Fibroblast of skin of abdomen (primary cell): ENCODE measurements at places on chromosomes 7 and 10.

DNA sequence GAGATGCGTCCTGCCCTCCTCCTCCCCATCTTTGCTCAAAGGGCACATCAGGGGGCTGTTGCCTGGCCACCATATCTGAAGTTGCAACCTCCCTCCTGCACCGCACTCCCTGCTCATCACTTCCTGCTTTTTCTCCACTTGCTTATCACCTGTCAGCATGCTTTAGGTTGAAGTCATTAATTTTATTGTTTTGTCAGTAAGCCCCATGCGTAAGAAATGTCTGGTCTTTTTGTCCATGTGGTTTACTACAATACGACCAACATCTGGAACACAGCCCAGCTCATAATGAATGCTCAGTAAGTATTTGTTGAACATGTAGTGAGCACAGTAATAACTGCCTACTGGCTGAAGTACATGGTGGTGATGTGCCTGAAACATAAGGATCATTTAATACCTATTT is 71.6 kb upstream of the GJD4 start:
- DNase-seq = peak; percentile 52

DNA sequence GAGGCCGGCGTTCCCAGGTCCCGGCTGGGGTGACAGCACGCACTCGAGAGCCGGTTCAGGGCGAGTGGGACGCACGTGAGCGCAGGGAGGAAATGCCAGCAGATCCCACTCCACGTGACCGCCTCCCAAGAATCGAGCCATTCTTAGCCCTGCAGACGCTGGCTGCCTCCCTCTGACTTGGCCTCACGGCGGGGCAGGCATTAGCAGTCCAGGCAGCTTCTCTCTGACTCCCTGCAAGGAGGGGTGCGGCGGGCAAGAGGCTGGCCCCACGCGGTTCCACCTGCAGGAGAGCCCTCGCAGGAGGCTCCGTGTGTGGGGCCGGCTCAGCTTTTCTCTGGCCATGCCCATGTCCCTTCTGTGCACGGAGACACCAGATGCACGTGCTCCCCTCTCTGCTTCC is 10.1 kb downstream of the GPR146 start:
- DNase-seq = no peak

DNA sequence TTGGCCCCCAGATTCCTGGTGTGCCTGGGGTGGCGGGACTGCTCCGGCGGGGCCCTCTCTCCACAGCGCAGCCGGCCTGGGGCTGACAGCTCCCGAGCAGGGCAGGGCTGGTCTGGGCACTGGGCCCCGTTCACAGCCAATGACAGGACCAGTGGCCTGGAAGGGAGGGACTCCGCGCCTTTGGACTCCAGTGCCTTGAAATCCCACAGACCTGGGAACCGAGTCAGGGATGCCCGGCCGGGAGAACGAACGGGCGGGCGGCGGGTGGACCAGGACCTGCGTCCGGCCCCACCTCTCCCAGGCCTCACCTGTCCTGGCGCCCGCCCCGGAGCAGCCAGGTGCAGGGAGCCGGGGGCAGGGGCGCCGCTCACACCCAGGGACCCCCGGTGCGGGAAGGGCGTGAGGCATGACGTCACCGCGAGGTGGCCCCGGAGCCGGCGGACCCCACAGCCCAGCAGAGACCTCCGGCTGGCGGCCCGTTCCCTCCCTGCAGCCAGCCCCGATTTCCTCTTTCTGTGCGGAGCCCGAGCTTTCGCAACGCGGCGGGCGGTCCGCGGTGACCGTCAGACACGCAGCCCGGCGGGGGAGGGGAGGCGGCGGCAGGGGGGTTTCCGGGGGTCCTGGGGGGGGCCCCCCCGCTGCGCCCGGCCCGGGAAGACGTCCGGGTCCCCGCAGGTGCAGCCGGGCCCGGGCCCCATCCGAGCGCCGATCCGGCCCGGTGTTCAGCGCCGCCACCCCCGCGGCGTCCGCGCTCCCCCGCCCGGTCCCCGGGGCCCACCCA is 743 bp downstream of the ADAP1 start:
- no peak for DNase-seq

- DNase-seq = no peak
These were observed 12.2 kb downstream of the BLNK start for GRCh38 chr10:96259150-96259549.

- no peak for DNase-seq
These were observed 36.6 kb downstream of the INSYN2A start for GRCh38 chr10:127159648-127160245.

DNA sequence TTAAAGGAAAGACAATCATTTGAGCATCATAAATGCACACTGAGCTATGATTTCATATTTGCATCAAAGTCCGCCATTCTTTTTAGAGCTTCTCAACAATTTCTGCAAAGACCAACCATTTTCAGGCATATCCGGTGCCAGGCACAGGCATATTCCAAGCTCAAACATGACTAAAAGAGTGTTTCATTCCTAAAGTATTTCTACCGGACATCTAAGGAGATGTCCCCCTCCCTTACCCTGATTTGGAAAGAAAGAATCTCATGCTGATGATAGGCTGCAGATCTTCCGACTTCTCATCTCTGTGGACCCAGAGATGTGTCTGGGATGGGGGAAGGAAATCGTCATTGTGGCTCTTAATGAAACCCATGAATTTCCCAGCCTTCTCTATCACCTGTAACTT is 600.5 kb upstream of the MGMT start:
- peak; percentile 31 for DNase-seq

DNA sequence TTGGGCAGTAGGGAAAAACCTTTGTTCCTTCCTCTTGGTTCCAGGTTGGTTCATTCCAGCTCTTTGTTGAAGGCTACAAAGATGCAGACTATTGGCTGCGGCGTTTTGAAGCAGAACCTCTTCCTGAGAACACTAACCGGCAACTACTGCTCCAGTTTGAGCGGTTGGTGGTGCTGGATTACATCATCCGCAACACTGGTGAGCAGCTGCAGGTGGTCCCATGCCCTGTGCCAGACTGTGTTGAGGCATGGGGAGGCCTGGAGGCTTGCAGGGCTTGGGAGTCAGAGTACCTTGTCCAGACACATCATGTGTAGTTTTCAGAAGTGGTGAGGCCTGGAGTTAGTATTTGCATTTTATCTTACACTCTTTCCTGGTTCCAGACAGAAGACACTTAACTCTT is 16.3 kb downstream of the PI4K2A start:
- no peak for DNase-seq

DNA sequence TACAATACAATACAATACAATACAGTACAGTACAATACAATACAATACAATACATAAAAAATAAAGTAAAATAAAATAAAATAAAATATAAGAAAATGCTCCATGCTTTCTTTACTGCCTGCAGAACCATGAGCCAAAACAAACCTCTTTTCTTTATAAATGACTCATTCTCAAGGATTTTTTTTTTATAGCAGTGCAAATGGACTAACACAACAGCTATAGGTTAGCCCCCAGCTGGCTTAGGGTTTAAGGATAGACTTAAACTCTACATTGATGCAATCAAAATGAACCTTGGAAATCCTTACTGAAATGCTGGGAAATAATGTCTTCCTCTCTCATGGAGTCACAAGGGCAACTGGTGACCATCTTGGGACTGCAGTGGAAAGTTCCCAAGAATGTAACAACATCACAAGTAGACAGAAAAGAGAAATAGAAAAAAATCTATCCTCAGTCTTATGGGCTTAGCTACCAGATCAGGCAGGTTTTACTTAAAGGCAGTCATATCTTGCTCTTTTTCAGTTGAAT is 348.9 kb downstream of the ARL4A start:
- peak; percentile 4 for DNase-seq

- no peak for DNase-seq
These were observed 63.2 kb downstream of the PRKCQ start for GRCh38 chr10:6516929-6517284.

- DNase-seq = peak; percentile 70
These were observed 50.1 kb downstream of the LANCL2 start for GRCh38 chr7:55415173-55415778.

DNA sequence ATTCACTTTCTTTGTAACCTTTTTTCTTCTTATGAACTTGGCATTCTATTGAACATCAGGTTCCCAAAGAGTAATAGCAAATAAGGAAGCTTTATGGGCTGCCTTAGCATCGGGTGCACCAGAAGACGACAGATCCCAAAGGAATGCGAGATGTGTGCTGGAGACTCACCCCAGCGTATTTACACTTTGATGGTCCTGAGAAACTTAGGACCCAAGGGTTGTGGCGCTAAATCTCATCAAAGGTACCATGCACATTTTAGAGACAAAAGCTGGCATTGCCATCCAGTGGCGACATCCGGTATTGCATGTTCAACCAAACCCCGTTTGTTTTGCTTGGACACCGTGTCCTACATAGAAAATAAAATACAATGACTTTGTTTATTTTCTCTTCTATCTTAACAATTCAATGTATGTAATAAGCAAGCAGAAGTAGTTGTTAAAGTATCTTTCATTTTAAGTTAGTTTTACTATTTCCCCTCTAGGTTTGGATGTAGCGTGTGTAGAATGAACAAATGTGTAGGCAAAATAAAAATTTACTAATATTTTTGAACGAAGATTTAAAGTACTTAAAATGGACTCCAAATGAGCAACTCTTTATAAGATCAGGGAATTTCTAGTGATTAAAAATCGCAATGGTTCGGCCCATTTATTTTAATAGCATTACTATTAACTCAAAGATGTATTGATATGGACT is 1154.8 kb downstream of the GATA3 start:
- DNase-seq = peak; percentile 52

- no peak for DNase-seq
These were observed 78.5 kb downstream of the CREB5 start for GRCh38 chr7:28490831-28491230.

GRCh38 chr7:96997512-96998032 is 7.8 kb upstream of the DLX6 start:
- DNase-seq = no peak

- peak; percentile 80 for DNase-seq
These were observed 55.2 kb upstream of the CCAR1 start for GRCh38 chr10:68665841-68666240.

- no peak for DNase-seq
These were observed 6.1 kb downstream of the CYP26A1 start for GRCh38 chr10:93079663-93080349.

DNA sequence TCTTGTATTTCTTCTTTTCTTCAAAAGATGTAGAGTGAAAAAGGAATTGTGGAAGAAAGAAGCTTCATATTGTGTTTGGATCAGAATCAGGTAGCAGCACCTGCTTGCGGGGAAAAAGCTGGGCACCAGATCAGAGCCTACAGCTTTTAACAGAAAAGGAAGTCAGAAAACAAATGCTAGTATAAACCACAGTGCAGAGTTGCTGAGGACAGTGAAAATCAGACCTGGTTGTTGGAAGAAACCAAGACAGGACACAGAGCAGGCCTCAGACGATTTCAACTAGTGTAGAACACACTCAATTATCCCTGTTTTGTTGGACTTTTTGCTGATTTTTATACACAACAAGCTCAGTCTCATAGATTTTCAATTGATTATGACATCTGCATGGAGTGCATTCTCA is 221.4 kb downstream of the PTN start:
- no peak for DNase-seq

GRCh38 chr7:130359276-130359857 is 14.8 kb downstream of the CPA5 start:
- no peak for DNase-seq

- DNase-seq = no peak
These were observed 11.7 kb upstream of the GATAD1 start for GRCh38 chr7:92435542-92435941.

GRCh38 chr10:88791924-88792323 is 10.6 kb upstream of the LIPM start:
- peak; percentile 26 for DNase-seq

DNA sequence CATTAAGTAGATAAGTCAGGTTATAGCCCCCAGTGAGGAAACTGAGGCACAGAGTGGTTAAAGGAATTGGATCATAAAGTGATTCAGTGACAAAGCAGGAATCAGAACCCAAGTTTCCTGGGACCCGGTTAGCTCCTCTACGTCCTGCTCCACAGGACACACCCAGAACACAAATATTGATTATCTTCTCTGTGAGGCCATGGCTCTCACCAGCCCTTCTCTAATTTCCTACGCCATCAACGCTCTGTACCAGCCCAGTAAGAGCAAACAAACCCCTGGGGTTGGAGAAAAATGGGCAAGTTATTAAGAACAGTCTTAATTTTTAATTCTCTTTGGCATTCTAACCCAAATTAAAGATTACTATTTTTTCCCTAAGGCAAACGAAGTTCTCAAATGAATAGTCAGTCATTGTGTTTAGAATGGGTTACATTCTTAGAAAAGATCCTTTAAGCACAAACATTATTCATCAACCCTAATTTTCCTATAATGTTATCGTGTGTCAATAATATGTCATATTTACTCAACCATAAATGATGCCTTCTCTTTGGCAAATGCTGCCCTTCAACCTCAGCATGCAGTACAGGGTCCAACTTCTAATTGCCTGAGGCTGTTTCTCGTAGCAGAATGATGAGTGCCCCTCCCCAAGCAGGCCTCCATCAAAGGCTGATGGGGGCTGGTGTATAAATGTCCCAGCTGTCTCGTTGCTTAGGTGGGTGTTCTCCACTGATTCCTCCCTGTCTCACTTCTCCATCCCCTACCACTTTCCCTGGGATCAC is 25.4 kb upstream of the TM9SF3 start:
- no peak for DNase-seq

DNA sequence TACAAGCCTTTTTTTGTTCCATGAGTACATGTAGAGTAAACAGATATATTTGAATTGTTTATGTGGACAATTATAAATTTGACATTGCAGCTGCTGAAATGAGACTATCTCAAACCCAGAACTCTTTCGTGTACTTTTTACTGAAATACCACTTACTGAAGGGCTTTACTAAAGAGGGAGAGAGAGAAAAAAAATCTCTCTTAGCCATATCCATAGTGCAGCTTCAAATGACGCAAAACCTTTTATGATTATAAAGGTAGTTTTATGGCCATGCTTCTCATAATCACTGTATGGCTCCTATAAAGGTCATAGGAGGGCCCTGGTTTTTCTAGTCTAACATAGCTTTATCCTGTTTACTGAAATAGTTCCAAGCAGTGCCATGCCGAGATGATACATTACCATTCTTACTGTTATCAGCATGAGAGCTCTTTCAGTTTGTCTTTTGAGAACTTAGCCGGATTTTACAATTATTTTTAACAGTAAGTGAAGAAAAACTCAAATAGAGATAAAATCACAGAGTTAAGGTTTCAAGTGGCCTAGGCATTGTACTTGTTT is 35.1 kb downstream of the KCND2 start:
- no peak for DNase-seq

- no peak for DNase-seq
These were observed 4.5 kb downstream of the HNRNPA2B1 start for GRCh38 chr7:26195867-26196657.

- peak; percentile 44 for DNase-seq
These were observed 624 bp upstream of the ZNF783 start for GRCh38 chr7:149261316-149261828.

- no peak for DNase-seq
These were observed 59.8 kb downstream of the LRRN3 start for GRCh38 chr7:111150709-111151108.

DNA sequence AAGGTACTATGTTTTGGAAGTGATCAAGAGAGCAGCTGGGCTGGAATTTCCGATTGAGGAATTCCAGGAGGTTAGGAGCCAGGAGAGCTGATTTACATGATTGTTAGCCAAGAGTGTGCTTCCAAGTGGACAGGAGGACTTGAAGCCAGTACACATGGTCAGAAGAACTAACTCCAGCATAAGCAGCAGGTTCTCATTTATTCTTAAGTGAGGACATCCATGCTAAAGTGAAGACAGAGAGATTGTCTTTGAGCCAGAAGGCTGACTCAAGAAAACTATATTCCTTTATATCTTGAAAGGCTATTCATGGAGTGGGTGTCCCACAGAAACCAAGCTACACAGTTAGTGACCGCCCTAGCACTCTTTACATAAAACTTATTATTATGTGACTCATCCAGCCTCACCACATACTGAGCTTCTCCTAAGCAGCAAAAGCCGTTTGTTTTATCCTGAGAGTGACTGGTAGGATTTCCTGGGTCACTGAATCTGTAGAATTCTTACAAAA is 56.7 kb upstream of the SEMA3A start:
- peak; percentile 92 for DNase-seq

- peak; percentile 54 for DNase-seq
These were observed 27.1 kb downstream of the PRLHR start for GRCh38 chr10:118568327-118568848.
